ENCODE measurements at places on chromosomes 1 and 21.

DNA sequence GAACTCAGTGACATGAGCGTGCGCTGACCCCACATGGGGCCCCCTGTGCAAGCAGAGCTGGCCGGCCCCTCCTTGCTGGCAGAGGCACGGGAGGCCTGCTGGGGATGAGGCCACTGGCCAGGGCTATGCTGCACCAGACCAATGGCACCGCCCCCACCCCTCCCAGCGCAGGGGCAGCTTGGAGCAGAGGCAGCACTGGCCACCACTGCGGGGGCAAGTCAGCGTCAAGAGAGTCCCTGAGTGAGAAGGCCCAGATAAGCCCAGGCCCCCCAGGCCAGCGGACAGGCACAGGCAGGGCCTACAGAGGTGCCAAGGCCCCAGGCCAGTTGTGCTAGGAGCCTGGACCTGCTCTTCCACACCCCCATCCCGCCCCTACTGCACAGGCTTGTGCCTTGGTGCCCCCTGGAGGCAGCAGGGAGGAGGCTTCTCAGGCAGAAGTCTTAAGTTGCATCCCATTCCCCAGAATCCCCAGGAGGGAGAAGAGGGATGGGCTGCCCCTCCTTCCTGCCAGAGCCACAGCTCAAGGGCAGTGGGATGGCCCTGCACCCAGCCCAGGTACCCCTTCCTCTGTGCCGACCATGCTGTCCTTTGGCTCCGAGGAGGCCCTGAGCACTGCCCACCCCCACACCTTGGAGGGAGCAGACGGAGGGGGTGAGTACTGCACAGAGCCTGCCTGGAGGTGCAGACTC, 35.8 kb downstream of the EPHX1 start:
- DNase-seq = no peak

GRCh38 chr1:207029701-207030521, 2.6 kb downstream of the C1orf116 start:
- DNase-seq = no peak

DNA sequence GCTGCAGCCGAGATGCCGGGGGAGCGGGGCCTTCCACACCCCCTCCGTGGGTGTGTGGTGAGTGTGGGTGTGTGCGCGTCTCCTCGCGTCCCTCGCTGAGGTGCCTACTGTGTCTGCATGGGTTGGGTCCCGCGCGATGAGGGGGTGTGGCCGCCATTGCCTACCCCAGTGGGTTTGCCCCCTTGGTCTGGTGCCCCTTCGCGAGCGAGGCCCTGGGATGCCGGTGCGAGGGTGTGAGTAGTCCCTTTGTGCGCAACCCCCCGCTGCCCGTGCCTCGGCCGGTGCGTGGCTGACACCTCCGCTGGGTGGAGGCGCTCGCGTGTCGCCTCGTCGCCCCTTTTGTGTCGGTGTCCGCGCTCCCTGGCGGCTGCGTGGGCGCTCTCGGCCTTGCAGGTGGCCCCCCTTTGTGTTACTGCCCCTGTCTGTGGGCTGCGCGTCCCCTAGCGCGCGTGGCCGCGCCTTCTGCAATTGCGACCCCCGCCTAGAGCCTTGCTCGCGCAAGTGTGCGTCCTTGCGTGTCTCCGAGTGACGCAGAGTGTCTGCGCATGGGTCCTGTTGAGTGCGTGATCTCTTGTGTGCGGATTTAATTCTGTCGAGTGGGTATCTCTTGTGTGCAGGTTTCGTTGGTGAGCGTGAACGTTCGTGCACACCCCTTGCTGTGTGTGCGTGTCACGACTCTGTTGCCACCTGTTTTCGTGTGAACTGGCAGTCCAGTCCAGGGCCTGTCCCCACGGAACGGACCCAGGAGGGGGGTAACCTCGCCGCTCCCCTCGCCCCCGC, 553 bp downstream of the TTC3 start:
- no peak for DNase-seq

DNA sequence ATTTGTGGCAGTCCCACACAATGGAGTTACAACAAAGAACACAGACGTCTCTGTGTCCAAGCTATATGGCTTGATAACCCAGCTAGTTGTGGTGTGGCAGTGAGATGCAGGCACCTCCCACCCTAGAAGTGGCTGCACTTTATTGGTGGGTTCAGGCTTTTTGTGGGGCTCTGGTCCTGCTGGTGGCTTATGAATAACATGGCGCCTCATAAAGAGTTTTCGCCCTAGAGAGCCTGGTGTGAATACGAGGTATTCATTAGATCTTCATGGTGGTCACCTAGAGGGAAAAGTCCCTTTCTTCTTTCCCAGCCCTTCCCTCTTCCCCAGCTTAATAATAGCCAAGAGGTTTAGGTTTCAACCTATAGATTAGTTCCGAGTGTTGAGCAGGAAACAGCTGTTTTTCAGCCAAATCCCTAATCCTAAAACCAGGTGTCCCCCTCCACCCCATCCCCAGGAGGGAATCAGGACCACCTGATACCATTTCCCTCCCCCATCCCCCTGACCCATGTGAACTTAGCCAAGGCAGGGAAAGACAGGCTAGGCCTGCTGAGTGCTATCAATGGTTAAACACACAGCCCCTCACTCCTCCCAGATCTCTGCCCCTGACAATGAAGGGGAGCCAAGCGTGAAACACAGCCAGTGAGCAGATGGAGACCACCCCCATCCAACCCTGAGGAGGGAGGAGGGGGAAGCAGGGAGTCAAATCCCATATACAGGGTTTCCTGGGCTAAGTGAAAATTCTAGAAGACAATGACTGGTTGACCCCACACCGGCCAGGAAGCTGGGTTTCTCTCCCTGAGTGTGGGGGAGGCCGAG, 58.2 kb downstream of the NFASC start:
- DNase-seq = no peak

DNA sequence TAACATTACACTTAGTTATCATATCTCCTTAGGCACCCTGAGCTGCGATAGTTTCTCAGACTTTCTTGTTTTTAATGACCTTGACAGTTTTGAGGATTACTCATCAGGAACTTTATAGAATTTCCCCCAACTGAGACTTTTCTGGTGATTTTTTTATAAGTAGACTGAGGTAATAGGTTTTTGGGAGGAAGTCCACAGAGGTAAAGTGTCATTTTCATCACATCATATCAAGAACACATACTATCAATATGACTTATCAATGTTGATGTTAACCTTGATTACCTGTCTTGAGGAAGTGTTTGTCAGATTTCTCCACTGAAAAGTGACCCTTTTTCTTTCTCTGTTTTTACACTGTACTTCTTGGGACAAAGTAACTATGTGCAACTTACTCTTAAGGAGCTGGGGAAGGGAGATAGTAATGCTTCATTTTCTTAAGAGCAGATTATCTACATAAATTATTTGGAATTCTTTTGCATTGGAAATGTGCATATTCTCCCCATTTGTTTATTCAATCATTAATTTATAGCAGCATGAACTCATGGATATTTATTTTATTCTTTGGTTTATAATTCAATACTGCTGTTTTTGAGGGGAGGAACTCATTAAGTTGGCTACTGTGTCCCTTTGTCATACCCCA, 72.8 kb upstream of the HSD17B7 start:
- no peak for DNase-seq

DNA sequence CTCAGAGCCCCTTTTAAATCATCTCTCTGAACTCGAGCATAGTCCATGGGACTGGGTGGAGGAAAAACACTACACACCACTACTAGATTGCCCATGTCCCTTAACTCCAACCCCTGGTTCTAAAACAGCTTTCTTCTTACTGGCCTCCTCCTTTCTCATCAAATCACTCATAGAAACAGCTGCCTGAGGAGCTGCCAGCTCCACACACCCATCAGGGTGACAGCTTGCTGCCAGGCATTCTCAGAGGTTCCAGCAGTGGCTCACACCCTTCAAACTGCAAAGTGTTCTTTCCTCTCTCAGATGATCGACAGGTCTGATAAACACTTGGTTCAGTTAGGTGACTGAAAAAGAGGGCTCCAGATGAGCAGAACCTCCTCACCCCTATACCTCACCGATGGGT, 543.0 kb upstream of the PLXNA2 start:
- no peak for DNase-seq

All from effector memory CD4-positive, alpha-beta T cell (primary cell).